Activated T-cell treated with anti-CD3 and anti-CD28 coated beads for 24 hours (primary cell): ENCODE measurements at places on chromosomes 13 and 19.

DNA sequence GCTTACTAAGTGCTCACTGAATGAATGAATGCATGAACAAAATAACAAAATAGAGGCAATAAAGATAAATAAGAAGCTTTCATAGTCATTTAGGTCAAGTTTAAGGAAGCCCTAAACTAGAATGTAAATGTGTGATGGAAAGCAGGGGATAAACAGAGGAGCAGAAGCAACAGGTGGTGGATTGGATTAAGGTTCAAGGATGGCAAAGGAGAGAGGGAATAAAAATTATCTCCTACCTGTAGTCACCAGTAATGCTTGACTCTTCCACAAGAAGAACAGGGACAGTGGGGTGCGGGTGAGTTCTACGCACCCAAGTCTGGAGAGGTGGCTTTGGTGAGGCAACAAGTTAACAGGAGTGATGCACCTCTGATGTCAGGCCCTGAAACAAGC is 212.4 kb downstream of the ZIC5 start:
- DNase-seq: no peak

DNA sequence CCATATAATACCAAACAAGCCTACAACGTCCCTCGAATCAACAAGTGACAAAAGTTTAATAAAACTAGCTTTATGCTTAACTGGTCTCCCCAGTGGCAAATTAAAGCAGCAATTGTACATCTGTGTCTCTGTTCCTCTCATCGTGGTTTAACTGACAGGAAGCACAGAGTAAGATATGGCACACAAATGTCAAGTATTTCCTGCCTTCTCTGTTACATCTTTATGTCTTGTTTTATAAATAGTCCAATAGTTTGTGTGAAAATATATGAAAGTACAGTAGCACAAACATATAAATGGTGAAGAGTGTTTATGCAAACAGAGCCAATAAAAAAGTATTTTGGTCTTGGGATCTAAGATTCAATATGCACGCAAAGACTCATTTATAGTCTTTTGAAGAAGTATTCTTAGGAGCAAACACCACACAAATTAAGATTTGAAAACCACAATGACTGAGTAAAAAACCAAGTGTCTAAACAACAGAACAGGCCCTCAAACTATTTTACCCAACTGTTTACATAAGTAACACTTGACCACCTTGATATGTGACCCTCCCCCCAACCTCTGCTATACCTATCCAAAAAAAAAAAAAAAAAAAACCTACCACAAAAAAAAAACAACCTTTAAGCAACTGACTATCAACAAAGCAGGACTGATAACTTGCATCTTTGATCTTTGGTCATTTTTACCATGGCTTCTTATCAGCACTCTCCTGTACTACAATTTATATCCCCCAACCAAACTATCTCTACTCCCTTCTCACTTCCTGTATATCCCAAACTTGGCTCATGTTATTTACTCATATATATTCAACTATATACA is 14.0 kb downstream of the ELF1 start:
- no peak for DNase-seq

DNA sequence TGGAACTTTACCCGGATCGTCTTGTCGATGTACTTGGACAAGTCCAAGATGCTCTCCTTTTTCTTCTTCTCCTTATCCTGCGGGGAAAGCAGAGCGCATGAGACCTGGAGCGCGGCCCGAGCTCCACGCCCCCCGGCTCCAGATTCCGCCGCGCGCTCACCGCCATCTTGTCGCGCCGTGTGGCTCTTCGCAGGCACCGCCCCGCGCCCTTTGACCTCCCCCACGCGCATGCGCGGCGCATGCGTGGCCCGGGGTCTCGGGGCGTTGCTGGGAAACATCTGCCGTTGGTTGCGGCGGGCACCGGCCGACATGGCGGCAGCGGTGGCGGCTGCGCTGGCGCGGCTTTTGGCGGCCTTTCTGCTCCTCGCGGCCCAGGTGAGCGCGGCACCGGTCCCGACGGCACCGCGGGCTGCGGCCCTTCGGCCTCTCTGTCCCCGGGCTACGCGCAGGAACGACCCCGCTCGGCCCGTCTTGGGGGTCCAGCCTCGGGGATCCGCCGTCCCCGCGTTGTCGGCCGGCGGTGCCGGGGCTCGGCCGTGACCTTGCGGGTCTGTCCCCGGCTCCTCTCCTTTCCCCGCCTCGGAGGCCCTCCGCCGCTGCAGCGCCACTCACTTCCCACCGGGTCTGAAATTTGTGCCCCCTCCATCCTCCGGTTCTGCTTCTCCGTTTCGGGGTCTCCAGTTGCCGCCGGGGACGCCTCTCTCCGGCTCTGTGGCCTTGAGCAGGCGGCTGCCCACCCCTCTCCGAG is at the start of the genes LSM7 and SPPL2B:
Gene LSM7, minus strand, starts transcription at position 186 of the 748 bp plus-strand sequence. Its CDS starts 20 bp downstream, at position 166.
Gene SPPL2B, plus strand, starts transcription at position 284 of the 748 bp plus-strand sequence. Its CDS starts 26 bp downstream, at position 310.
- peak; percentile 90 for DNase-seq

- no peak for DNase-seq
Observed at GRCh38 chr19:45953676-45954075, 20.0 kb downstream of the NOVA2 start.

- DNase-seq: no peak
Observed at GRCh38 chr13:25252752-25253151, 34.5 kb downstream of the MTMR6 start.

DNA sequence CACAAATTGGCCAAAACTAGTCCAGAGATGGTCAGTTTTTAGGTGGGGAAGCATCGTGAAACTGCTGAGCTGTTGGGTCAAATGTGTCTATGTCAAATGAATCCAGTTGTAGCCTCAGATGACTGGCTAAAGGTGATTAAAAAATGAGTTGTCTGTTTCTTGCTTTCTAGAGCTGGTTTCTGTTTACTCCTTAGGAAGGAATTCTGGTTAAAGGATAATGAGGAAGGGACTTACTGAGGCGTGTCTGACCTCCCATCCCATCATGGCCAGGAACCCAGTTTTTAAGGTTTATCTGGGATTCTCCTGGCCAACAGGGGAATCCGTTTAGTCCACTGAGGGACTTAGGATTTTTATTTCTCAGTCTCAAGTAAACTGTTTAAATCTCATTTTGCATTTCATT is 256.5 kb downstream of the UQCRFS1 start:
- DNase-seq: no peak

- DNase-seq: no peak
Observed at GRCh38 chr13:107301724-107302374, 733.9 kb upstream of the ARGLU1 start.

GRCh38 chr13:26168835-26169234 is 53.3 kb downstream of the RNF6 start:
- no peak for DNase-seq
